Aorta (tissue), 5 donors: ENCODE measurements at places on chromosomes 12 and 14.

DNA sequence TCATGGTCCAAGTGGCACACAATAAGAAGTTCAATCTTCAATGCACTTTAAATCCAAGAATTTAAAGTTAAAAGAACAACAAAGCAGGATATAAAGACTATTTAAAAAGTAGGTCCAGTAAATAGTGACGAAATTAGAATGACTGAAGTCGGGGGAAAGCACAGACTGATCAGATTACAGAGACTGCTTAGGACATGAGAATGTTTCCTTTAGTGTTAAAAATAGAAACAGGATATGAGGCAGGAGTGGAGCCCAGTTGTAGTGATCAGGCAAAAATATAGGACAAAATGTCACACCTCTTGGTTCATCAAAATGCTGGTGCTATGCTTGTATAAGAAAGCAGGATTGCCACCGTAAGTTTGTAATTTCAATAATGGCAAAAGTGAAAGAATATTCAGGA is 52.2 kb upstream of the CD163 start:
- no peaks in the 10 kb centered on the region for H3K4me1 ChIP-seq
- H3K27ac ChIP-seq: no peak overlapping the region
- no peaks in the 10 kb centered on the region for H3K36me3 ChIP-seq
- no peak overlapping the region for H3K4me3 ChIP-seq

GRCh38 chr14:37197421-37198272 is at the start of gene MIPOL1:
Gene MIPOL1 (plus strand): TSS chr14:37197937. CDS start chr14:37247889, 49,952 bp downstream.
- no peaks in the 10 kb centered on the region for H3K27me3 ChIP-seq
- peak within 1 kb of the TSS; percentile 94 for H3K4me3 ChIP-seq
- no peaks in the 10 kb centered on the region for H3K4me1 ChIP-seq
- no peaks in the 10 kb centered on the region for H3K36me3 ChIP-seq

DNA sequence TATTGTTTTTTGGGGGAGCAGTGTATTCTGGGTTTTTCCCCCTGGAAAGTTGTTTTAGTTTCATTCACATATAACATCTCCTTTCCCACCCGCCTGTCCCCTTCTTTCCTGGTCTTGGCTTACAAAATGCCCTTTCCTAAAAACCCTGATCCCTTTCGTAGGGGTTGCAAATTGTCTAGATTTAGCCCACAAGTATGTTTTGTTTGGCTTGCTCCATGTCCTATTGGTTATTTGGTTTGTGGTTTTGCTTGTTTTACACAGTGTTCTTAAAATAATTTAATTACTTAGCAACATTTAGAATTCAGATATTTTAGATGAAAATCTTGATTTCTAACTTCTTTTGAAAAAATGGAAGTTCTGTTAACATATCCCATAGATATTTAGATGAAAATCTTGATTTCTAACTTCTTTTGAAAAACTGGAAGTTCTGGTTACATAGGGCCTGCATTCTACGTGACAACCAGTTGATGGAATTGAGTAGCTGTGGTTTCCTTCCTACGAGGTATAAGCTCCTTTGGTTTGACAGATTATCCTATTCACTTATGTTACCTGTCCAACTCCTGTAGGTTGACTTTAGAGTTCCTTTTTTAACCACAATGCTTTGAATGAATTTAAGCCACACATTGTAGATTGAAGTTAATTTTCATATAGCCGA is 89.2 kb upstream of the TMEM263 start:
- H3K27ac ChIP-seq: no peak overlapping the region
- H3K4me3 ChIP-seq: no peak overlapping the region
- peaks cover under 1% of the 10 kb centered on the region for H3K36me3 ChIP-seq
- no peaks in the 10 kb centered on the region for H3K27me3 ChIP-seq

- H3K4me1 ChIP-seq: no peaks in the 10 kb centered on the region
- H3K27ac ChIP-seq: no peak overlapping the region
- H3K4me3 ChIP-seq: no peak overlapping the region
- no peaks in the 10 kb centered on the region for H3K27me3 ChIP-seq
- no peak for DNase-seq
- no peaks in the 10 kb centered on the region for H3K36me3 ChIP-seq
Observed at GRCh38 chr14:80602946-80603345, 338.6 kb downstream of the CEP128 start.

DNA sequence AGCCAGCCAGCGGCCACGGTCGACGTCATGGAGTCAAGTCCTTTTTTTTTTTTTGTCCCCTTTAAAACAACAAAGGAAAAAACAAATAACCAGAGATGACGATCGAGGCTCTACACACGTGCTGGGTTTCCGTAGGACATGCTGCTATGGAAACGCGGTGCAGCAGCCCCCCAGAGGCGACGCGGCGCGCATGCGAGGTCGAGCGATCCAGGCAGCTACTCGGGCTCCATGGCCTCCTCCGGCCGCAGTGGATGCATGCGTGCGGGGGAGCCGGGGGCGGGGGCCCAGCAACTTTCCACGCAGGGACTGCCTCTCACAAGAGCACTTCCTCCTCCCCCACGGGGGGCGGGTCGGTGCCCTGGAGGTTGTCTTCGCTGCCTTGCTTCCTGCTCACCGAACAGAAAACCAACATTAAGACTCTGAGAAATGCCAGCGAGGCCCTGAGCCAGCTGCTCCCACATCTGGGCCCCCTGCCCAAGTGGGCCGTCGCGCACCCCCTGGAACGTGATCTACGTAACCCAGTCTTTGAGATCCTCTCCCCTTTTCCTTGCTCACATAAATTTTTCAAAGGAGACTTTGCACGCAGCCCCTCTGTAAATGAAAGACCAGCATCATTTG is 30.7 kb downstream of the P2RX4 start:
- DNase-seq: peak; percentile 91
- no peak overlapping the region for H3K27ac ChIP-seq
- no peak overlapping the region for H3K4me3 ChIP-seq
- H3K27me3 ChIP-seq: no peaks in the 10 kb centered on the region

GRCh38 chr14:101055776-101056374 is 152.4 kb upstream of the RTL1 start:
- H3K4me1 ChIP-seq: no peaks in the 10 kb centered on the region
- no peaks in the 10 kb centered on the region for H3K27me3 ChIP-seq
- DNase-seq: peak; percentile 46
- no peaks in the 10 kb centered on the region for H3K36me3 ChIP-seq
- H3K27ac ChIP-seq: no peak overlapping the region

- H3K27ac ChIP-seq: no peak overlapping the region
- H3K36me3 ChIP-seq: no peaks in the 10 kb centered on the region
- no peaks in the 10 kb centered on the region for H3K27me3 ChIP-seq
Observed at GRCh38 chr12:22437031-22437806, 102.7 kb upstream of the ST8SIA1 start.

- no peak for DNase-seq
- no peak overlapping the region for H3K27ac ChIP-seq
- no peaks in the 10 kb centered on the region for H3K36me3 ChIP-seq
Observed at GRCh38 chr14:26873362-26873960, 275.6 kb upstream of the NOVA1 start.

GRCh38 chr14:92264195-92264594 is 58.8 kb upstream of the SLC24A4 start:
- DNase-seq: no peak
- no peaks in the 10 kb centered on the region for H3K4me1 ChIP-seq
- no peak overlapping the region for H3K4me3 ChIP-seq
- H3K27me3 ChIP-seq: no peaks in the 10 kb centered on the region
- no peak overlapping the region for H3K27ac ChIP-seq
- H3K36me3 ChIP-seq: no peaks in the 10 kb centered on the region

GRCh38 chr12:80710727-80711449 is 3.5 kb downstream of the MYF6 start:
- no peak overlapping the region for H3K27ac ChIP-seq
- no peaks in the 10 kb centered on the region for H3K36me3 ChIP-seq
- no peaks in the 10 kb centered on the region for H3K4me1 ChIP-seq
- no peak for DNase-seq
- H3K27me3 ChIP-seq: no peaks in the 10 kb centered on the region

GRCh38 chr14:23483236-23483854 is 13.8 kb downstream of the NGDN start:
- no peaks in the 10 kb centered on the region for H3K4me1 ChIP-seq
- H3K27me3 ChIP-seq: no peaks in the 10 kb centered on the region
- H3K36me3 ChIP-seq: no peaks in the 10 kb centered on the region
- DNase-seq: no peak
- no peak overlapping the region for H3K27ac ChIP-seq
- H3K4me3 ChIP-seq: no peak overlapping the region

GRCh38 chr12:111261911-111262676 is 106.8 kb downstream of the PHETA1 start:
- no peaks in the 10 kb centered on the region for H3K4me1 ChIP-seq
- H3K27me3 ChIP-seq: no peaks in the 10 kb centered on the region
- no peak for DNase-seq
- no peaks in the 10 kb centered on the region for H3K36me3 ChIP-seq
- H3K4me3 ChIP-seq: no peak overlapping the region

- H3K27me3 ChIP-seq: no peaks in the 10 kb centered on the region
- peak; percentile 83 for DNase-seq
- H3K36me3 ChIP-seq: no peaks in the 10 kb centered on the region
- H3K27ac ChIP-seq: no peak overlapping the region
Observed at GRCh38 chr14:104865631-104866441, 768 bp downstream of the CEP170B start.

DNA sequence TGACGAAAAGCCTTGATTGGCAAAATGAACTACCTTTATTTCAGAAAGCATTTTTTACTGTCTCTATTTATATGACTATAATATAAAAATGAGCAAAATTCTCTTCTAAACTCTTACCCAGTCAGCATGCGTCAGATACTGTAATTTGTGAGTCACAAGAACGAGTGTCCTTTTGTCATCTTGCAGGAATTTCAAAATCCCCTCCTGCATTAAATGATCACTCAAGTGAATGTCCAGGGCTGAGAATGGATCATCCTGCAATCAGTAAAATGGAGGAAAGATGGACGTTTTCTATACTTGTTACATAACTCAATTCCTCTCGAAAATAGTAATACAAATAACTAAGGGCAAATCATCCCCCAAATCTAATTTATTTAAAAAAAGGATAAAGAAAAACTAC is 77.7 kb upstream of the KCNJ8 start:
- no peak overlapping the region for H3K27ac ChIP-seq
- H3K27me3 ChIP-seq: no peaks in the 10 kb centered on the region
- H3K4me1 ChIP-seq: no peaks in the 10 kb centered on the region
- no peak for DNase-seq
- no peak overlapping the region for H3K4me3 ChIP-seq
- H3K36me3 ChIP-seq: no peaks in the 10 kb centered on the region

DNA sequence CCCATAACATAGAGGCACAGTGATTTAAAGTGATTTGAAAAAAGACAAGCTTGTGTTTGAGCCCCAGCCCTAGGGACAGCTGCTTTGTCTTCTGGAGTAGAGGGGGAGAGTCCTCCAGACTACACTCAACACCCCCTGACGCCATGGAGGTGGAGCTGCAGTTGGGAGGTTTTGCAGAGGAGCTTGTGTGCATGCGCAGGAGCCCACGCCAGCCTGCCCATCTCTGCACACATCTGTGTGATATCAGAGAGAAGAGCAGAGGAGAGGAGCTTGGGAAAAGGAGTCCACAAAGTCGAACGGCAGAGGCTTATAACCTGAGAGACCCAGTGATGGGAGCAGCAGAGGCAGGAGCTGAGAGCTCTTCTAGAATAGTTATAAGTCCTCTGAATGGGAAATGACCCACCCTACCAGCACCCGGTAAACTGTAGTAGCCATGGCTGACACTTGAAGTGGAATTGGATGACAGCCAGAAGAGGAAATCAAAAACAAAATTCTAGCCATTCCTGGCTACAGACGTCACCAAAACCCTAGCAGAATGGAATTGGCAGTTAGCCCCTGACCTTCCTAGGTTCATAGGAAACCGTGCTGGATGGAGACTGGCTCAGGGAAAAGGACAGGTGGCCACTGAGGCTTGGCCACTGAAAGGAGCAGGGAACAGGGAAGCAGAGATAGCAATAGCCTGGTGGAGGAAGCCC is 185.1 kb upstream of the VASH1 start:
- no peak for DNase-seq
- no peaks in the 10 kb centered on the region for H3K27me3 ChIP-seq
- no peaks in the 10 kb centered on the region for H3K4me1 ChIP-seq
- no peaks in the 10 kb centered on the region for H3K36me3 ChIP-seq

GRCh38 chr12:50166799-50167048 is 445 bp downstream of the CERS5 start:
- no peaks in the 10 kb centered on the region for H3K36me3 ChIP-seq
- H3K4me3 ChIP-seq: peak overlapping the region; percentile 73
- no peaks in the 10 kb centered on the region for H3K4me1 ChIP-seq
- DNase-seq: peak; percentile 70

DNA sequence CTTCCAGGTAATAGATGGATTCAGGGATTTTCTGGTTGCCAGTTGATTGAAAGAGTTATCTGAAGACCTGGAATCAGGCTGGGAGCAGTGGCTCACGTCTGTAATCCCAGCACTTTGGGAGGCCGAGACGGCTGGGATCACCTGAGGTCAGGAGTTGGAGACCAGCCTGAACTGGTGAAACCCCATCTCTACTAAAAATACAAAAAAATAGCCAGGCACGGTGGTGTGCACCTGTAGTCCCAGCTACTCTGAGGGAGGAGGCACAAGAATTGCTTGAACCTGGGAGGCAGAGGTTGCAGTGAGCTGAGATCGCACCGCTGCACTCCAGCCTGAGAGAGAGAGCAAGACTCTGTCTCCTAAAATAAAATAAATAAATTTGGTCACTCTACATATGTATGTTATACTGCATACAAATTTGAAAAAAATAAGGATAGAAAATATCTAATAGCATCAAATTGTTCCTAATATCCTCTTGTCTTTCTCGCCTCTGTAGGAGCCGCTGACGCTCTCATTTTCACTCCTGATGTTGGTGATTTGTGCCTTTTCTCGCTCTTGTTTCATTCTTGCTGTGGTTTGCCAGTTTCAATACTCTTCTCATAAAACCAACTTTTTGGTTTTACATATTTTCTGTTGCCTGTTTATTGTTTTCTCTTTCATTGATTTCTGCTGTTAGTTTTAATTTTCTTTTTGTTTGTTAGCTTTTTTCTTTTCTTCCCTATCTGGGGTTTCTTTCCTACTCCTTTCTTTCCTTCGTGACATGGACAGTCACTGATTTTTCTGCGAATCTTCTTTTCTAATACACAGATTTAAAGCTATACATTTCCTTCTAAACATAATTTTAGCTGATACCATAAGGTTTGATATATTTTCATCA is 23.8 kb upstream of the PLD4 start:
- H3K4me1 ChIP-seq: no peaks in the 10 kb centered on the region
- no peaks in the 10 kb centered on the region for H3K36me3 ChIP-seq
- no peaks in the 10 kb centered on the region for H3K27me3 ChIP-seq
- H3K4me3 ChIP-seq: no peak overlapping the region
